Uterus (tissue), 4 donors: ENCODE measurements at places on chromosomes 5 and 9.

DNA sequence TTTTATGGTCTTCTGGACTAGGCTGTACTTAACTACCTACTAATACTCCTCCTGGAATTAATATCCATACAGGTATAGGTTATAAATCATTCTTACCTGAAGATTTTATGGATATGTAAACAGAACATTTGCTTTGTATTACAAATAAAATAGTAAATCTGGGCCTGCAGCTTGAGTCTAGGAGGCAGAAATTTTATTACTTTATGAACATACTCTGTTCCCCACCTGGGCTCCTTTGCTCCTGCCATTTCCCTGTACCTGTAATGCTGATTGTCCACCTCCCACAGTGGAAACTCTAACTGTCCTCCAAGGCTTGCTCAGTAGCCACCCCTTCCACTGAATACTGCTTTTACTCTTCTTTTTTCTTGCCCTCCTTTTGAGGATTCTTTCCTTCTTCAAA lies 108.0 kb downstream of the PAM start:
- DNase-seq, result no peak

DNA sequence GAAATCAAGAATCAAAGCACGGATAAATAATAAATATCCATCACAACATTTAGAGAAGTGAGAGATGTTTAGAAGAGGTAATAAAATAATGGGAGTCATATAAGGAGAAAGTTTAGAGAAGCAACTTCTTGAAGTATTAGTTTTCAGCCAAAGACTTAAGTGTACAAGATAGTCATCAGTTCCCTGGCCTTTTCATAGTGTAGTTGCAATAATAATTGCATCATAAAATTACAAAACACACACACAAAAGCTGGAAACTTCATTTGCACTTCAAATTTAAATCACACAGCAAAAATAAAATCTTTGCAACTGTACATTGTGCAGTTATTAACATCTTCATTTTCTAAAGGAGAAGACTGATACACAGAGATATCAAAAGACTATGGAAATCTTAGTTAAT lies 319.1 kb upstream of the RGMB start:
- DNase-seq, result no peak

DNA sequence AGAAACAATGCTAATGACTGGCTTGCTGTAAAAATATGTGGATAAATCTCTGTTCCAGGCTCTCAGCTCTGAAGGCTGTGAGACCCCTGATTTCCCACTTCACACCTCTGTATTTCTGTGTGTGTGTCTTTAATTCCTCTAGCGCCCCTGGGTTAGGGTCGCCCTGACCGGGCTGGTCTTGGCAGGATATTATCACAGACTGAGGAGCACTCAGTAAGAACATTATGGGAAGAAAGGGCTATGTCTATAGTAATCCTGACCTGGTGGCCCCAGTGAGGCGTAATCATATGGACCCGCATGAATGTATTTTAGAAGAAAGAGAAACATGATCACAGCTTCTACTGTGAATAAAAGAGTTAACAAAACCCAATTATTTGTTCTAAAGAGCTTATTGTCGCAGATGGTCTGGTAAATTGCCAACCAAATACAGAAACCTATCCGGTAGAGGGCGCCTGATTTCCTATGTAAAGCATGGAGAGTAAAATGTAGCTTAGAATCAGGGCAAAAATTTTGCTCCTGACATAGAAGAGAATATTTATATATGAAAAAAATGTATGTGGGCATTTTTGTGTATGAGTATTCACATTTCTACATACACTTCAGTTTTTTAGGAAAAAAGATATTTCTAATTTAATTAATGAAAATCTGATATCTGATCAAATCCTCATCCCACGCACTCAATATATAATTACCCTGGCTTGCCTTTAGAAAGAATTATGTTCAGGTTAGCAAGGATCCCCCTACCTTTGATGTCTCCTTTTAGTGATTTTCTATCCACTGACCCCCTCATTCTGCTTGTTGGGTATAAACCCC lies 5.8 kb upstream of the IFNA1 start:
- no peak for DNase-seq

DNA sequence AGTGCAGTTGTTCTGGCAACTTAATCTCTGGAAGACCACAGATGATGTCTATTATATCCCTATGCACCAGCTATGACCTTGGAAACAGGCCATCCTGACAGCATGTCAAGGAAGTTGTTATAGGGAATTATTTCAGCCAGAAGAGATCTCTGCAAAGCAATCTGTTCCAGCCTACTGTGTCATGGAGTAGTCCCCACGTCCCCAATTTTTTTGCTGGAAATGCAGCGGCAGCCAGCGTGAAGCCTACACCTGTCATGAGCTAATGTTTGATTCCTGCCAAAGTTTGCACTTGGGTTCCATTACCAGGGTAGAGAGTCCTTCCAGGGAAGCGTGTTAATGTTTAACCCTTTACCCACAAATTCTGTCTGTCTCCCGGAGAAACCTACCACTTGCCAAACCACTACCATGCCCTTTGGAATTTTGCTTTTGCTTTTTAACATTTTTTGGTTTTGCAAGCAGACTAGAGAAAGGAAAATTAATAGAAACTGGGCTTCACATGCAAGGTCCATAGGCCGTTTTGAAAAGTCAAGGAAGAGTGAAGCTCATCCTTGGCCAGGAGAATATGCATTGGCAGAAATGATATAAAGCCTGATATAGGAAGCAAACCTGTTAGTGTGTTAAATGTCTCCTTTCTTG lies 174.9 kb upstream of the SPRY4 start:
- DNase-seq, result no peak
